GM06990 (cell line): ENCODE measurements at places on chromosomes 2 and 18.

DNA sequence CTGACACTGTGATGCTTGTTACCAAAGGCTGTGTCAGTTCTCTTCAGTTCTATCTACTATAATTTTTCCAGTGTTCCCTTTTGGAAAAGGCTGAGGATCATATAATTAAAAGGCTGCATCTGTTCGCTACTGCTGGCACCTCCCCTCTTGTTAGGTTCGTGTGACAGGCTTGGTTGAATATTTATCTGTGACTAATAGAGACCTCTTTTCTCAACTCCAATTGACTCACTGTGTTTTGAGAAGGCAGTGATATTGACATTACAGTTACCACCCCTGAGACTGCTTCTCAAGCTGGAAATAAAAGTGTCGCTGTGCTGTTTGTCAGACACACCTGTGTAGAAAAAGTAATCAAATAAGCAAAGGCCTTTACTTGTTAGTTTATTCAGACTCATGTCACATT, 205.5 kb upstream of the KCNH7 start:
- no peak for DNase-seq

- DNase-seq: peak; percentile 32
Measured at GRCh38 chr2:70767699-70768589, at the start of gene ADD2. TSS of gene ADD2 (minus strand) at chr2:70768200. CDS start at chr2:70706408, 61,792 bp downstream.

DNA sequence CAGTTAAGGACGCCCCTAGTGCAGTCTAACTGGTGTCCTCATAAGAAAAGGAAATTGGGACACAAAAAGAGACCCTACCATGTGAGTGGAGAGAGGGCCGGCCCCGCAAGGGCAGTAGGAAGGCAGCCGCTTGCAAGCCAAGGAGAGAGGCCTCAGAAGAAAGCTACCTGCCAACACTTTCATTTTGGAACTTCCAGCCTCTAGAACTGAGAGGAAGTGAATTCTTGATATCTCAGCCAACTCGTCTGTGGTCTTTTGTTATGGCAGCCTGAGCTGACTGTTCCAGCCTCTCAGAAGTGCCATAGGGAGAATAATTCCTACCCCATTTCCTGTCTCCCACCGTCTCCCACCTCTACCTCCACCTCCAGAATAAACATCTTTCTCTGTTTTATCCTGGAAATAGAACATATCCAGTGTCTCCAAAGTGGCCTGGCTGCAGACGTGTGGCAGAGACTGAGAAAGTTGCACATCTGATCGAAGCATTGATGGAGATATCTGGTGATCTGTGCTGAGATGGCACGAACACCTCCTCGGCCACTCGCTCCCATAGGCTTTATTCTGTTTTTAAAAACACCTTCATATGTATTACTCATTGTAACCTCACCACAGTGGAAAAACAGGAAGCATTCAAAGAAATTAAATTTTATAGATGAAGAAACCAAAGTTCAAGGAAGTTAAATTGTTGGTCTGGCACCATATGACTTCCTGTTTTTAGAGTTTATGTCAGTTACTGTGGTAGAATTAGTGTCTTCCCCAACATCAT, 39.5 kb upstream of the MARCO start:
- no peak for DNase-seq

GRCh38 chr18:76894566-76895346, 72.4 kb downstream of the ZNF236 start:
- no peak for DNase-seq

GRCh38 chr2:173079973-173080860, 4.6 kb downstream of the MAP3K20 start:
- DNase-seq: no peak

DNA sequence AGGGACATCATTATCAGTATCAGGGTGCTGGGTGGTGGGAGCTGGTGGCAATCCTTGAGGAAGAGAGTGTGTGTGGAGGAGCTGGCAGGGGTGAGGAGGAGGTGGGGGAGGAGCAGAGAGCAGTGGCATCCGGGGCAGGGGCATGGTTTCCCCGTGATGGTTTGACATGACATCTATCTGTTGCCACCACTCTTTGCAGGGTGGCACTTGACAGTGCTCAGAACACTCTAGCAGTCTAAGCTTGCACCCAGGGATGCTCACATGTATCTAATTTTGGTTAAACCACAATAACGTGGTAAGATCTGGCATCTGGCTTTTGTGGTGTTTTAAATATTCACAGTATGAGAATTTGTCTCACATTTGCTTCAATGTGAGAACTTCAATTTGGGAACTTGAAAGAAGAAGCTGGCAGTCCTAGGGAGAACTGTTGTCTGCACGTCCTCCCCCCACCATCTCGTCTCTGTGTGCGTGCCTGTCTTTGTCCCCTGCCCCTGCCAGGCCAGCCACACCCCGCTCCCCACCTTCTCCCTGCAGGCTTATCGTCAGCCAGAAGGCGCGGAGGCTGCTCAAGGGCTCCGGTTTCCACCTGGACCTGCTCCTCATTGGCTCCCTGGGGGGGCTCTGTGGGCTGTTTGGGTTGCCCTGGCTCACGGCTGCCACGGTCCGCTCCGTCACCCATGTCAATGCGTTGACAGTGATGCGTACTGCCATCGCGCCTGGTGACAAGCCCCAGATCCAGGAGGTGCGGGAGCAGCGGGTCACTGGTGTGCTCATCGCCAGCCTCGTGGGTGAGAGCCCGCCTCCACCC, 11.7 kb downstream of the SLC4A3 start:
- DNase-seq: no peak

- no peak for DNase-seq
Measured at GRCh38 chr2:217225596-217225995, 365.7 kb upstream of the TNP1 start.

DNA sequence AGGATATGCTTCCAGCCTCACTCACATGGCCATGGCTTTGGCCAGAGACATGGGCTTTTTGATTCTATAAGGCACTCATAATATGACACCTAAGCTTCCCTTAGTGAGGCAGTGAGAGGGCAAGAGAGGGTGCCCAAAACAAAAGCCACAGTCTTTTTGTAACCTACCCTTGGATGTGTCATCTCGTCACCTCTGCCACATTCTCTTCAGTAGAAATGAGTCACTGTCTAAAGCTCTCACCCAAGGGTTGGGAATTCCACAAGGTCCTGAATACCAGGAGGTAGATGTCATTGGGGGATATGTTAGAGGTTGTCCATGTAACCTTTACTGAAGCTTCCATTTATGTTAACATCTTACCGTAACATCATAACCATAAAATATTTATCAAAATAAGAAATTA, 108.4 kb downstream of the ALMS1 start:
- DNase-seq: no peak

- DNase-seq: no peak
Measured at GRCh38 chr2:85926526-85926925, 37.7 kb upstream of the ST3GAL5 start.

DNA sequence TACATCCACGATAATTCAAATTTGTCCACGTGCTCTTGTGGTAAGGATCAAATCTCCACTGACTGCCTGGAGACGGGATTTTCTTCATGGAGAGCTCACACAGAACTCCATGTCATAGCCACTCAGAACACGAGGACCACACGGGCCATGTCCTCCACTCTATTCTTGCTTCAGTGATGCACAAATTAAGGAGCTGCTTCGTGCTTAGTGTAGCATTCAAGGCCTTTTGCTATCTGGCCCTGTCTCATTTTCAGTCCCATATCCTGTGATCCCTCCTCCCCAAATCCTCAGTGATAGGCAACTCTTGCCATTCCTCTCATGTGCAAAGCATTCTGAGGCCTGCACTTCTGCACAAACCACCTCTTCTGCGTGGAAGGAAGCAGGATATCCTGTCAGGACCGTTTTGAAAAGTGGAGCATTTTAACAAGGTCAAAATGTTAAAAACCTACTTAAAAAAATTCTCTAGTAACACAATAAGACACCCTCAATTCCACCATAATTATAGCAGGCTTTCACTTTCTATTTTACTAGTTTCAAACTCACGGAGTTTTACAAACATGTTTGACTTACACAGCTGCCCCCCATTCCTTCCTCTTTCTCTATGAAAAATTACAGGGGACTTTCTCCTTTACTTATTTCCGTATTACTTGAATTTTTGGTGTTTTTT, 35.2 kb downstream of the ST3GAL5 start:
- DNase-seq: no peak

DNA sequence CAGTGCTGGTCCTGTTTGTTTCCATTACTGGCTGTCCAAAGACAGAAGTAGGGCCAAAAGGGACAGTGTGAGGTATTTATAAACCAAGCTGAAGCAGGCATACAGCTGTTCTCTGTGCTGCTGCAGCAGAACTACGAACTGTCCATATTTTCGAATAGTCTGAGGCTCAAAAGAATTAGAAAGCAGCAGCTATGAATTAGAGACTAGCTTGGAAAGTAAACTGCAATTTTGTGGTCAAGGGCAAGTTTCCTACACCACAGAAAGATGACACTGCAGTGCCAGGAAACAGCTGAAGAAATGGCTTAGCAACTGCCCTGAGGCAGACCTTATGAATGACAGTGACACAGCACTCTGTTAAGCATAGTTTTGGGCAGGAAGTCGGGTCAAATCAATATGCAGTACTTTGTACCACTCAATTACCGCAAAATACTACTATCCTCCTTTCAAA, 125.3 kb downstream of the TMEM131 start:
- DNase-seq: peak; percentile 55

DNA sequence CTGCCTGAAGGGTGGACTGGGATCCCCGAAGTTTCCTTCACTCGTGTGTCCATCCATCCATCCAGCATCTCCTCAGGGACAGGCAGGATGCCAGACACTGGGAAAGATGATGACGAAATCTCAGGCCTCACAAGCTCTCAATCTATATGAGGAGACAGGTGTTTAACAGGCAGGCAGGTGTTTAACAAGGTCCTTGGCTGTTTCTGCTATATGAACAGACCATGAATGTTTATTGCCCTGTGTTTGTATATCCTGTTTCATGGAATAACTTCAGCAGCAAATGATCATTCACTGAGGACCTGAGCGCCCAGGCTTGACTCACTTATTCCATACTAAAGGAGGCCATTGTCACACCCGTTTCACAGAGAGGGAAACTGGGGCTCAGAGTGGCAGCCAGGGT, 685.8 kb upstream of the HS6ST1 start:
- DNase-seq: no peak
